ENCODE measurements at places on chromosomes 3 and 15.

DNA sequence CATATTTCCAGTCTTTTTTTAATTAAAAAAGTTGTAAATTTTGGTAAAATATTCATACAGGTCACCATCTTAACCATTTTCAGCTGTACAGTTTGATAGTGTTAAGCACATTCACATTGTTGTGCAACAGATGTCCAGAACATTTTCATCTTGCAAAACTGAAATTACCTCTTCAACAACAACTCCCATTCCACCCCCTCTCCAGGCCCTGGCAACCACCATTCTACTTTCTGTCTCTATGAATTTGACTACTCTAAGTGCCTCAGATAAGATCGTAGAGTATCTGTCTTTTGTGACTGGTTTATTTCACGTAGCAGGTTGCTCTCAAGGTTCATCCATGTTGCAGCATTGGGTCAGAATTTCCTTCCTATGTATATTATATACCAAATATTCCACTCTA is 76.0 kb downstream of the SLCO3A1 start:
- no peak for DNase-seq

DNA sequence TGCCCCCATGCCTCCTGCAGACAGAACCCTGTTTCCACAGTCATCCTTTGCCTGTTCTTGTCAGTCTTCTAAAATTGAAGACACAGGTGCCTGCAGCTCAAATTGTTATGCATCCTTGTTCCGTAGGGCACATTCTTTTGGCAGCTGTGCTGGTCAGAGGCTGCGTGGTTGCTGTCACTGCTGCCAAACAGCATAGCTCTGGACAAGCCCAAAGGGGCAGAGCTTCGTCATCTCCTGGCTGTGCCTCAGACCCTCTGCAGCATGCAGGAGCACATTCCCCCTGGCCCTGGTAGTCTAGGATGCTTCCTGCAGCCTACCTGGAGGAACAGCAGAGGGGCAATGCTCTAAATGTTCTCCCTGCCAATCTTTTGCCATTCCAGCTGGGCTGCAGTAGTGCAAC is 2.1 kb upstream of the FBXL22 start:
- no peak for DNase-seq

DNA sequence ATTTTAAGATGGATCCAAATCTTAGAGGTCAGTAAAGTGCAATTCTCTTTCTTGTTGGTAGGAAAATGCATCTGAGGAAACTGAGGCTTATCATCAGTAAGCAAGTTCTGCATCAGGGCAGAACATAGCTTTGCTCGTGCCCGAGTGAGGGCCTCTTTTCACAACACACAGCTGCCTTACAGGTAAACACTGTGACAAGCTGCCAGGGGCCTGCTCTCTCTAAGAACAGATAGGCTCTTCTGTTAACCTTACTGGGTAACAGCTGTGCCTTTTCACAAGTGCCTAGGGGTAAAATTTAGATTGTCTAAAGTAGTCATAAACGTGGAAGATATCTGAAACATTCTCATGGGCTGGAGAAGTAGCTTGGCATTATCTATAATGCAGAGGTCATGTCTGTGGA is 118.1 kb downstream of the C3orf38 start:
- no peak for DNase-seq

DNA sequence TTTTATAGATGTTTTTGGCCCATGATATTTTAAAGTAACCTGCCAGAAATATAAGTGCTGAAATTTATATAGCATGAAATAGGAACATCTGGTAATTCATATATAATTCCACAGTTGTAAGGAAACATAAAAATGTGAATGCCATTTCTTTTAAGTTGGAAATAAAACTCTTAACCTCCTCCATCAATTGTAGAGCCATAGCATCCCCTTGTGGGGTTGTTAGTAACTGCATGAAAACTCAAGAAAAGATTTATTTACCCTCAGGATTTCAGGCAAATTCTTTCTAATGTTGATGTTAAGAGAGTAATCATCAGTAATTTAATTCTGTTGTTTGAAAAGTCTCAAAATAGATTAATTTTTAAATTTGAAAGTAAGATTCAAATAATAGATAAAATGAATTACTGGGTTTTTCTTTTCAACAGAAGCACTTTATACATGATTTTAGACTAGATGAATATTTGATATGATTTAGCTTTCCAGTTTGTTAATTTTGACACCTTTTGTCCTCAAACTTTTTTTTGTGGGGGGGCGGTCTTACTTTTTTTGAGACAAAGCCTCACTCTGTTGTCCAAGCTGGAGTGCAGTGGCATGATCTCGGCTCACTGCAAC is 74.7 kb downstream of the RASA2 start:
- DNase-seq: peak; percentile 74

DNA sequence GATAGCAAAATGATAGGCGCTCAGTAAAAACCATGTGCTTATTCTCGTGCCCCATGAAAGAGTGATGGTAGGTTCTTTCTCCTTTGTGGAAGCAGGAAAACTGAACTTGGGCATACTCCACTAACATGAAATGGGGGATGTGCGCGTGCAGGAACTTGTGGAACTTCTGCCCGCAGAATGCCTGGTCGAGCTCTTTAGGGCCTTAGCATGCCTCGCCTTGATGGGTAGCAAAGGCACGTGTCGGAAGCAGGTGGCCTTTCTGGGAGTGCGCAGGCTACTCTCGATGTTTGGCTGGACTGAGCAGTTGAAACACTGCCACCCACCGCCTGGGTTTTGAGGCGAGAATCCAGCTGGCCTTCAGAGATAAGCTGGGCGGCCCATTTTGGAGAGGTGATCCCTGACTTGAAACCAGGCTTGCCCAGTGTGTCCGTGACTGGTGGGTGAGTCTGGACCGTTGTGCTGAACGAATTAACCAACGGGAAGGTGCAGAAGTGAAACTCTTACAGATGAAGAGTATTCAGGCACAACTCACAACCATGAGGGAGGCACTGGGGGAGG is 842 bp downstream of the PCCB start:
- DNase-seq: peak; percentile 51

DNA sequence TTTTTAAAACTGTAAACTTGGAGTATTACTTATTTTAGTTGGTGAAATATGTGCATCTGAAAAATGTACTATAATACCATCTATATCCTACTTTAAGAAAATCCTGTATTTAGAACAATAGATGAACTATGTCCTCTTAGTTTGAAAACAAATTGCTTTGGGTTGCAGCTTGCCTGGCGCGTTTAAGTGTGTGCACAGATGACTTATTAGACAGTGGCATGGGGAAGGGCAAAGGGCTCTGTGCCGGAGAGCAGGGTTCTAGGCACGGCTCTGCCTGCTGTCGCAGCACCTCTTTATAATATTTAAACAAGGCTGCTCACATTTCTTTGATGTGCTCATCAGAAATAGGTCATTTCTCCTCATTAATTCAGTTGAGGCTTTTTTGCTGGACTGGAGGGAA is 10.0 kb downstream of the PXK start:
- no peak for DNase-seq

- DNase-seq: no peak
Measured at GRCh38 chr3:37737134-37737533, 124.5 kb upstream of the CTDSPL start.

DNA sequence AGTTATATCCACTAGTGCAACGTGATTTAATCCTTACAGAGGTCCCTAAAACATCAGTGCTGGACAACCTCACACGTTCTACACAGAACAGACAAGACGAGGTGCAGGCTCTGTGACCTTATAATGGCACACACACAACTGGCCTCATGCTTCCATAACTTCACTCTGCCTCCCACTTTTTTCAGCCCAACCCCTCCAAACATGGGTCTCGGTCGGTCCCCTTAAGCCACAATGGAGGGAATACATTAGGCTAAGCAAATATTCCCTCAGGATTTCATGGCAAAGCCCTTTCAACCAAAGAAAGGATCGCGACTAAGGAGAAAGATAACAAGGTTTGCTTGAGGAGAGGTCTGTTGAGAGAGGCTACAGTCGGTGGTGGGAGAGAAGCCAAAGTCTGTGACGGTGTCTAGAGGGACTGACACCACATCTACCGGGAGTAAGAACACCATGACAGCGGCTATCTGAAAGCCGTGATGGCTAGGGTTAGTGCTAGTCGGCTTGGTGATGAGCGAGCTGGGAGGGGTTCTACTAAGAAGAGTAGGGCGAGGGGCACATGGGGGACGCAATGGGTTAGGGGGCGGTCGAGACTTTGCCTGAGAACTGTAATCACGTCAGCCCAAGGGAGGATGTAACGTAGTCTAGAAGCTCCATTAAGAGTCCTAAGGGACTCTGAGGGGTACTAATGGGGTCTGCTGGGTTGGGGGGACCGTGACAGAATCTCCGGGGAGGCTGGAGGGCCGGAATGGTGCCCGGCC is 1.0 kb downstream of the MYO9A start:
- peak; percentile 46 for DNase-seq
